ENCODE measurements at places on chromosomes 16 and 17.

DNA sequence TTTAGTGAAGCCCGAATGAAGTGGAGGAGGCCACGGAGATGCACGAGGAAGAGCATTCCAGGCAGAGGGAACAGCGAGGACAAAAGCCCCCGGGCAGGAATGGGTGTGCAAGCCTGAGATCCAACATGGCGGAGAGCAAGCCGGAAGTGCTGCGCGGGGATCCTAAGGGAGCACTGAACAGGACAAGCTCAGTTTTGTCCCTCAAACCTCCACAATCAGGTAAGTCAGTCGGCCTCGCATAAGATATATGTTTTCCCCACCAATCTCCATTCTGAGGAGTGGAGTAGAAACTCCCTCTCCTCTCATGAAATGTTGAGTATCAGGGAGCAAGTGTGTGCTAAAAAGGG, 32.9 kb upstream of the USP22 start:
- DNase-seq: no peak

DNA sequence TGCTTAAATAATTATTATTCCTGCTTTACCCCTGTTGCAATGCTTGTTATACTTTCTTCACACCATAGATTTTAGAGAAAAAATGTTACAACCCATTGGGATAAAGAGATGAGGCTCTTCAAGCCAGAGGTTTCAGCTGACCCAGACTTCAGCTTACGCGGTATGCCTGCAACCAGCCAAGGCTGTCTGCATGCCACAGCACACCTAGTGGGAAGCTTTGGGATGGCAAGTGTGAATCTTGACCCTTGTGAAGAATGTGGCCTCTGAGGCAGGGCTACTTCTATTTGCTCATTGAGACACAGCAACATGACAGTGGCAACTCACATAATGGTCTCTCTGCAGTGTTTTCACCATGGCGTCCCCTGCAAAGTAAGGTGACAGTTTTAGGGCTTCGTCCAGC, 193.9 kb upstream of the PIRT start:
- DNase-seq: no peak

GRCh38 chr16:15576960-15577958, 65.7 kb downstream of the MARF1 start:
- no peak for DNase-seq

GRCh38 chr16:52095471-52095870, 451.5 kb downstream of the TOX3 start:
- DNase-seq: no peak

DNA sequence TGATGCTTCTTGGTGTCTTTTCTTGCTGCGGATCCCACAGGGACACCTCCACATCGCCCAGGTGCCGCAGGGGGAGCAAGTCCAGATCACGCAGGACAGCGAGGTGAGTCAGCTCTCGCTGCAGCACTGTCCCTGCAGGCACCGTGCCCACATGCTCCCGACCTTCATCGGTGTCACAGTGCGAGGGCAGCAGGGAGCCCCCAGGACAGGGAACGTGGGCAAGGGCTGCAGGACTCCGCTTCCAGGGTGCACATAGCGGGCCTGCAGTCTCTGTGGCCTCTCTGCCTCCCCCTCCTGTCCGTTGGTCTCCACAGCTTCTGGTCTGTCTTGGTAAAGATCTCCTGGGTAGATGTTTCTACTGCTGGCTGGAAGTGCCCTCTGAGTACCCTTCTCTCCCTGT, 84.1 kb downstream of the BANP start:
- DNase-seq: no peak
